ENCODE measurements at places on chromosomes 16 and 17.

DNA sequence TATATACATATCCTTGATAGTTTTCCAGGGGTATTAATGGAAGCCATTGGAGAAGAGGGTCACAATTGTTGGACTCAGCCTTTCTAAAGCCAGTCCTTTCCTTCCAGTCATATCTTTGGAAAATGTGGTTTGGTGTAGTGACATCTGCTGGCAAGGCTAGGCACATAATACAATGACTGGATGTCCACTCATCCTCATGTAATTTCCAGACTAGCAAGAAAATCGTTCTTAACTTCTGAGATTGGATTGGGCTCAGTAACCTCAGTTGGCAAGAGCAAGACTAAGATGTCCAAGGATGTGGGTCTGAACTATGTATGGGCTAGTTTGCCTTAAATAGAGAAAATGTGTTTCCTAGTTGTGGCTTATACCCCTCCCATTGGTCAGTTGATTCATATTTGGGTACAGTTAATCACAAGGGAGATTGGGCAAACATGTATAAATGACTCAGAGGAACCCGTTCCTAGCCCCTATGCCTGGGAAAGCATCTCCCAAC is 8.7 kb upstream of the KAT7 start:
- no peak for DNase-seq

GRCh38 chr16:13863075-13863765 is 56.7 kb upstream of the ERCC4 start:
- no peak for DNase-seq

DNA sequence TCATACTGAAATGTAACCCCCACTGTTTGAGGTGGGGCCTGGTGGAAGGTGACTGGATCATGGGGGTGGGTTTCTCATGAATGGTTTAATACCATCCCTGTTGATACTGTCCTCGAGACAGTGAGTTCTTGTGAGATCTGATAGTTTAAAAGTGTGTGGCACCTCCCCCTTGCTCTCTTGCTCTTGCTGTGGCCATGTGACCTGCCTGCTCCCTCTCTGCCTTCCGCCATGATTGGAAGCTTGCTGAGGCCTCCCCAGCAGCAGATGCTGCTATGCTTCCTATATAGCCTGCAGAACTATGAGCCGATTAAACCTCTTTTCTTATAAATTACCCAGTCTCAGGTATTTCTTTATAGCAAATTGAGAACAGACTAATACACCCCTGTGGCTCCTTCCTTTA is 40.6 kb downstream of the STAT3 start:
- no peak for DNase-seq

DNA sequence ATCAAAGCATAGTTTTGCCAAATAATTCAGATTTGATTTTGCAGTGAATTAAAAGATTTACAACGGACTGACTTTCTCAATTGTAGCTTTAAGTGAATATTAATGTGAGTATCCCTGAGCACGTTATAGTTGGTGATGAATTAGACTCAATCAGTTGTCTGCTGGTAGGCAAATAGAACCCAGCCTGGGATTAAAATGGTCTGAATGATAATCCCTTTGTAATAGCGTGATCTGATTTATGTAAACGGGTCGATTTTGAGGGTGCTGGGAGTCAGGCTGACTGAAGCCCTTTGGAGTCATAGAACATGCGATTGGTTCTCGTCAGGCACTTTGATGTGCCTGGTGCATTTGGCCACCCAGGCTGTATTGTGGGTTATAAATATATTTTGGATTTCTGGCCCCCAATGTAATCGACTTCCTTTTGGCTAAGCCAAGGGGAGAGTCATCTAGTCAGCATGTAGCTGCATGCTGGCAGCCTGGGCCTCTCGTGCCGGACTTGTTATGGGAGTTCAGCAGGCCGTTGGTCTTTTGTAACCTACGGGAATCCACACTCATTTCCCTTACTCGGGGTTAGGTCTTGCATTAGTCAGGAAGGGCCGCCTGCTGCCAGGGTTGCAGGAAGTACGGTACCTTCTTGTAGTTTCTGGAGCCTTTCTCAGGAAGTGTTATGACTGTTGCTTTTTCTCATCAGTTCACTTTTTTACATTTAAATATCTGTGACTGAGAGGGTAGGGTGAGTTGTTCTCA is 5.4 kb downstream of the PGS1 start:
- no peak for DNase-seq

GRCh38 chr17:10870336-10871050 is 32.6 kb upstream of the PIRT start:
- no peak for DNase-seq
